ENCODE measurements at places on chromosomes 4 and X. TPM values are rescaled to one million over a fixed set of nuclear protein-coding genes. Genes with fewer than 3 reads are reported as not detected.

DNA sequence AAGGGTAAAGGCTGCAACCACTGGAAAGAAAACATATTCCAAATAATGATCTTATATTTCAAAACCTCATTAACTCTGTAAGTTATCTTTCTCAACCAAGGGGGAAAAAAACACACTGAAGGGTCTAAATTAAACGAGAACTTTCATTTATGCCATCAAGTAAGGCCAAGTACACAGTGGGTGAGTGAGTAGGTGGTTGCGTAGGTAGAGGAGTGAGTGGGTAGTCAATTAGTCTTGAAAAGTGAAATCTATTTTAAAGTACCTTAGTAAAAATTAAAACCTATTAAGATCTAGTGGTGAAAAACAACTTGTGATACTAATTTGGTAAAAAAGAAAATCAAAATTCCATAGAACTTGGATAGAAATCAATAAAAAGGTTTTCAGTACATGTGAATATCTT lies 3.5 kb downstream of the CASK start:
- no peak for DNase-seq

GRCh38 chr4:1473718-1474117 lies 67.5 kb upstream of the NKX1-1 start:
- DNase-seq = no peak

The POU3F4 gene
- polyA plus RNA-seq = not detected

The USP38 gene
- polyA plus RNA-seq = 25.6 TPM

The RCHY1 gene
- polyA plus RNA-seq = 21.1 TPM

- DNase-seq = no peak
These were observed 108.3 kb downstream of the JADE1 start for GRCh38 chr4:128917781-128918180.

The APLN gene
- polyA plus RNA-seq = 0.68 TPM
